ENCODE measurements at places on chromosomes 7 and 10.

DNA sequence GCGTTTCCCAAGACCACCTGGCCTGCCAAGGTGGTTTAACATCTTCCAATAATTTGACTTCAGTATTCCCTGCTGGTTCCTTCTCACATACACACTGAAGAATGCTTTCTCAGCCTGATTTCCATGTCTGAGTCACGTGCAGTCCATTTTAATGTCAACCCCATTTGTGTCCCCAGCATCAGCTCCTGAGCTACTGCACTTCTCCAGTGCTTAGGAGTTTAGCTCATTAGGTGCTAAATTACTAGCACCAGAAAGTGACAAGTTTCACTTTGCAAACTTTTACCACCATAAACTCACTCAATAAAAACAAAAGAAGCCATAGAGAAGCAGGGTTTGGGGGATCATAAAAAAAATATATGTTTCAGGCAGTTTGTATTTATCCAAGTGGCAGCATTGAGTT, 279.3 kb upstream of the SORCS1 start:
- no peak for DNase-seq

- DNase-seq, result no peak
Measured at GRCh38 chr7:128389618-128390329, 20.0 kb downstream of the IMPDH1 start.

DNA sequence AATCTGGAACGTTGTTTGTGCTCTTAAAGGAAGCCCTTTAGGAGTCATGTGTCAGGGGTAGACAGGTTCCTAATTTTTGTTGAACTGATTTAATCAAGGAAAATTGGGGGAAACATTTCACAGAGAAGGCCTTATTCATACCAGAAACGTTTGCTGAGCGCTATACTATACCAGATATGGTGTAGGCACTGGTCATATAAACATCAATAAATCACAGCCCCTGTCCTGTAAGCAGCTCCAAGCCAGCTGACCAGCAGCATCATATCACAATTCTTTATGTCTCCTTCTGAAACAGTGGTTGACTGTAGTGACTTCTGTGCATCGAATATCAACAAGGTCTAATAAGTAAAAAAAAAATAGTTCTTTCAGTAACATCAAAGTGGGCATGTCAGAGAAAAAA, 1.1 kb downstream of the TMEM178B start:
- no peak for DNase-seq

GRCh38 chr7:155455776-155456737, 1.9 kb upstream of the EN2 start:
- no peak for DNase-seq

DNA sequence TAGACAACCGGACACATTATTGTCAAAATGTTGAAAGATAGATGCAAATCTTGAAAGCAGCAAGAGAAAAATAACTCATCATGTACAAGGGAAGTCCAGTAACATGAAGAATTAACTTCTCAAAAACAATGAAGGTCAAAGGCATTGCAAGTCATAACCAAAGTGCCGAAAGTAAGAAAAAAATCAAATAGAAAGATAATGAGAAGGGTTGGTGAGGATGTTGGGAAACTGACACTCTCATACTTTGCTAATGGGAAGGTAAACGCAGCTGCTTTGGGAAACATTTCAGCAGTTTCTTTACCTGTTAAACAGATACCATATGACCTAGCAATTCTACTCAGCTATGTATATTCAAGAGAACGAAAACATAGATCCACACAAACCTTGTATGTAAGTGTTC, 303.0 kb downstream of the ARL4A start:
- no peak for DNase-seq

GRCh38 chr10:91567815-91568214, 65.1 kb downstream of the PPP1R3C start:
- no peak for DNase-seq

GRCh38 chr10:63027531-63027930, 105.6 kb upstream of the NRBF2 start:
- DNase-seq, result no peak

GRCh38 chr10:18279173-18279572, 138.9 kb downstream of the CACNB2 start:
- DNase-seq, result no peak

DNA sequence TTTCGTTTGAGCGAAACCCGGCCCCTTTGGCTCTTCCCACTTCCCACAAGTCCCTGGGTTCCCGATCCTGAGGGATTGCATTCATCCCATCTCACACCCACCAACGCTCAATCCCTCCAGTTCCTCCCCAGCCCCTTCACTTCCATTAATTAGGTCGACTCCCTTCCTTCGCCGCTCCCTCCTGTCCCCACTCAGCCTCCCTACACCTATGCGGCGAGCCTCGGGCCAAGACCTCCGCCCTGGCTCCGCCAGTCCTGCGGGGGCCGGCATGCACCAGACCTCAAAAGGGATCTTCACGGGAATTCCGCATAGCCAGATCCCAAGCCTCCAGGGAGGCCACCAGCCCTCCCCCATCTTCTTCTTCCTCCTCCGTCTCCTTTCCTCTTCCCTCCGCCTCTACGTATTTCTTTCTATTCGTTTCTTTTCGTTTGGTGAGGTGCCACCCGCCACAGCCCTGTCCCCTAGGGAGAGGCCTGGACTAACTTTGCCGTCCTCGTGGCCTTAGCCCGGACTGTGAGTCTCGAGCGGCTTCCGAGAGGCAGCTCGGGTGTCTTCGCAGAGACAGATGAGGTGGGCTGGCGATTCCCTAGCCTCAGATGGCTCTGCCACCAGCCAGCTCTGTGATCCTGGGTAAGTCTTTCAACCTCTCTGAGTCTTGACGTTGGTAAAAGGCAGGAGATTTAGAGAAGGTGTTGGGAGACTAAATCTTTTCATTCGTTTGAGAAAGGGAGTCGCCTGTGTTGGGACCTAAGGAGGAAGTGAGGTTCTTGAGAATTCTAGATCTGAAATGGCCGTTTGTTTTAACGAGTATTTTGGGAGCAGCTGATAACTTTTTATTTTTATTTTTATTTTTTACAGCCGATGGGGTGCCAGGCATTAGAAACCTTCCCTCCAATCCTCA, 8.1 kb upstream of the LBX1 start:
- DNase-seq, result no peak

DNA sequence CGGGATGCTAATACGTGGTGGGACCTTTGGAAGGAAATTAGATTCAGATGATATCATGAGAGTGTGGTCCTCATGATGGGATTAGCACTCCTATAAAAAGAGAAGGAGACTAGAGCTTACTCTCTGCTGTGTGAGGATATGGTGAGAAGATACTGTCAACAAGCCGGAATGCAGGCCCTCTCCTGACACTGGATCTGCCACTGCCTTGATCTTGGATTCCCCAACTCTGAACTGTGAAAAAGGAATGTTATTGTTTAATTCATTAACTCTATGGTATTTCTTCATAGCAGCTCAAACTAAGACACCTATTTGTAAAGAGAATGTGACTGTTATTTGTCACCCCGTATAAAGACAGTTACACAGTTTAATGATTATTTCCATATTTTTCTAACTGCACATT, 1227.5 kb upstream of the C7orf33 start:
- no peak for DNase-seq

GRCh38 chr7:128155100-128155740, 85.9 kb upstream of the LEP start:
- DNase-seq, result no peak

DNA sequence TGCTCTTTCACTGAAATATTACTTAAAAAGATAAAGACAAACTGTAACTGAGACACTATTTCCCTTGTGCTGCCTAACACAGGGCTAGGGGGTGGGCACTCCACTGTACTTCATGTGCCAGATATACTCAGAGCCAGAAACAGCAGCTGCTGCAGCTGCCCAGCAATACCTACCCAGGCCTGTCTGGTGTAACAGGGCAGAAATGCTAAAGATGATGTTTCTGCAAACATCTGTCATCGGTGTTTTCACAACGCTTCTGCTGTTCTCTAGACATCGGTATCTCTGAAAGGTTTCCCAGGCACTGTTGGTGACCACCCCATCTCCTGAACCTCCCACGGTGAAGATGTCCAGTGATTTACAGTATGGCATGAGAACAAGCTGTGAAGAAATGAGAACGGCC, 42.7 kb downstream of the LAMB1 start:
- no peak for DNase-seq

GRCh38 chr10:15137036-15137359, 31.5 kb downstream of the NMT2 start:
- DNase-seq, result no peak

GRCh38 chr10:35637462-35637861, 4.6 kb downstream of the FZD8 start:
- no peak for DNase-seq

DNA sequence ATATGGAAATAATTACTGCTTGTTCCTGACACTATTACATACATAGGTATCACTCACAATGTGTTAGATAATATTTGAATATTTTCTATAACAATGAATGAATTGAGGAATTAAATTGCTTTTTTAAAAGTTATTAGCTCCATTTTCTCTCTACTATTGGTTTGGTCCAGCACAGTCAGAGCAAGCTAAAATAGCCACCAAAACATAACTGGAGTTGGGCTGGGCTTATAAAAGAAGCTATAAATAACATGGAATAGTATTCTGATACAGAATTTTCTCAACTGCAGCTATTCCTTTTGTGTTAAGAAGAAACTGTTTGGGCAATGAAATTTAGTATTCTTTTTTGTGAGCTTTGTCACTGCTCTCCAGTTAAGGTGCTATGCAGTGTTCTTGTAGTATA, 142.6 kb upstream of the LRRN3 start:
- no peak for DNase-seq

- no peak for DNase-seq
Measured at GRCh38 chr7:166338-167060, 25.9 kb upstream of the FAM20C start.

- DNase-seq, result no peak
Measured at GRCh38 chr10:49756031-49756430, 6.1 kb downstream of the OGDHL start.

DNA sequence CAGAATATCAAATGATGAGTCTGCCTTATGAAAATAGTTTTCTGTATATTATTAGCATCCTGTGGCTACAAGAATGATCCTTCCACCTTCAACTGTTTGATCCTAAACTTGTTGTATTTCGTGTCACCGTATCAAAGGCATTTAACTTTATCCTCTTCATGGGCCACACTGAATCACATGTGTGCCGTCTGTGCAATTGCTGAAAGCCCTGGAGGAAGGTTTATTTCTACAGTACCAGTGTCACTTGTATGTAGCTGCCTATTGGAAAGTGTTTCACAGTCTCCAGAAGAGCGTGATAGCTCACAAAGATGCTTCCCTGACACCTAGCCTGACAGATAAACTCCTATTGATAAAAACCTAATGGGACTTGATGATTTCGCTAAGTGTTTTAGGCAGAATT, 94.5 kb downstream of the ITGA8 start:
- DNase-seq, result no peak

- DNase-seq, result no peak
Measured at GRCh38 chr10:79442171-79443040, 3.0 kb downstream of the ZCCHC24 start.

GRCh38 chr10:104109908-104110662, 11.9 kb upstream of the SFR1 start:
- DNase-seq, result no peak

GRCh38 chr7:129678606-129679005, 67.1 kb downstream of the NRF1 start:
- DNase-seq, result no peak

DNA sequence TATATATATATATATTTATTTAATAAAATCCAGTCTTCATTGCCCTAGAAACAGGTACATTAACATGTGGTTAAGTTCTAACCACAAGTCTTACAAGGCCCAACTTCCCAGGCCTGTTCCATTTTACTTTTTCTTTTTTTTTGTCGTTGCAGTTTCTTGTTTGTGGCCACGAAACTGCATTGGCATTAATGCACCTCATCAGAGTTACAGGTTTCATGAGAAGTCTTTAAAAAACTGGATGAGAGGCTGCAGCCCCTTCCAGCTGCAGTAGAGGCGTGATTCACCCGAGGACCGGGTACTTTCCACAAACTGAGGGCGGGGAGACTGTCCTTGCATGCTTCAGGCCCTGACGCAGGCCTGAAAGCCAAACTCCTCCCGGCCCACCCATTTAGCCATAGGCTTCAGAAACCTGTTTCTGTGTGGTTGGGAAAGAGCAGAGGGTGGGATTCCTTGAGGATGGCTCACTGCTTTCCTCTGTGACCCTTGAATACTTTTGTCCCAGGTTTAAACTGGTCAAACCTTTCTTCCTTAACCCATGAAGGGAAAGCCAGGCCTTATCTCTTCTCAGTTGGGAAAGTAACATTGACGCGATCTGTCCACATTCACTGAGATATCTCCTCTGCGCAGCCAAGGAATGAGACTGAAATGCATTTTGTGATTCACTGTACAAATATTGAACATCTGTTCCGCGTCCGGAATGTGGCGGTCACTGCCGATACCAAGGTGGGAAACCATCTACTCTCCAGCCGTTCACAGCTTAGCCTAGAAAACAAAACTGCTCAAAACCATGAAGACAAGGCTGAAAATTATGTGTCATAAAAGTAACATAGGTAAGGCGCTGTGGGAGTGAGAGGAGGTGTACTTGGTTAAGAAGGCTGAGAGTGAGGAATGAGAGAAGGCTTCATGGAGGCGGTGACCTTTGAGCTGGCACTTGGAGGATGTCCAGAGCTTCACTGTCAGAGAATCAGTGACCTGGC, 311.7 kb downstream of the GATA3 start:
- DNase-seq, result peak; percentile 38

GRCh38 chr7:5396999-5397663, 26.5 kb downstream of the TNRC18 start:
- peak; percentile 88 for DNase-seq

- DNase-seq, result no peak
Measured at GRCh38 chr7:32462977-32463376, 27.2 kb downstream of the LSM5 start.

Measured in stimulated activated CD8-positive, alpha-beta memory T cell treated with anti-CD3 and anti-CD28 coated beads, Interleukin-7, amount 100 ng/mL, for 4 hours (primary cell).